ENCODE measurements at places on chromosomes 7 and 10.

GRCh38 chr10:99326871-99327270, 2.3 kb upstream of the CNNM1 start:
- DNase-seq = no peak

GRCh38 chr7:19116121-19117090, 1.0 kb downstream of the TWIST1 start:
- DNase-seq = peak; percentile 14

GRCh38 chr10:127500127-127500526, 49.0 kb upstream of the NPS start:
- DNase-seq = no peak

- DNase-seq = no peak
Observed at GRCh38 chr7:108037741-108038140, 34.8 kb upstream of the LAMB1 start.

- DNase-seq = no peak
Observed at GRCh38 chr7:43554423-43554822, 28.5 kb upstream of the STK17A start.

- no peak for DNase-seq
Observed at GRCh38 chr7:152596824-152597223, 79.1 kb downstream of the XRCC2 start.

DNA sequence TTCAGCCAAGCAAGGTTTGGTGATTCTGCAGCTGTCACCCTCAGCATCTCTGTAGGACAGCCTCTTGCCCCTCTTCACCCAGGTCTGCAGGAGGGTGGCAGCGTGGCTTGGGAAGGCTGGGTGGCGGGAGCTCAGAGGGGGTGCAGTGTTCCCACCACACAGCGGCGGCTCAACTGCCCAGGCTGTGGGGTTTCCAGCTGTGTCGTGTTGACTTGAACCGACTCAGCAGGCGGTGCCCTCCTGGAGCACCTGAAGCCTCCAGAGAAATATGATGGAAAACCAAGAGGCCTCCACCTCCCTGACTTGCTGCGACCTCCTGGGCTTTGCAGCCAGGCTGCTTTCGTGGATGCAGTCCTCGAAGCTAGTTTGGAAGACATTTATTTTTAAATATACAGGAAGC, 68.0 kb upstream of the KLF6 start:
- no peak for DNase-seq

DNA sequence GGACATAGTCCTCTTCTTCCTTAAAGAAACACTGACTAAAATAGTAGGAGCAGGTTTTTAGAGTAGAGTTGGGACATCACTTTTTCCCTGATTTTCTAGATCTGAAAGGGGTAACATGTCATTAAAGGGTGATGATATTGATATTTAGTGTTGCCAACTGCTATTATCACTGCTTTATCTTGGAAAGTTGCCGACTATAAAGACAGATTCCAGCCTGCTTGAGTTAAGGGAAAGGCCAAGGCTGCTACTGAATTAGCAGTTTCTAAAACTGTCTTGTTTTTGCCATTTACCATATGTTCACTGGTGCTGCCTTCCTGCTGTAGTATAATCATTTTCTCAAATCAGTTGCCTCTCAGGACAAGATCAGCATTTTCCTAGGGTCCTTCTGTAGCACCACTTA, 29.7 kb downstream of the AP3M1 start:
- no peak for DNase-seq

DNA sequence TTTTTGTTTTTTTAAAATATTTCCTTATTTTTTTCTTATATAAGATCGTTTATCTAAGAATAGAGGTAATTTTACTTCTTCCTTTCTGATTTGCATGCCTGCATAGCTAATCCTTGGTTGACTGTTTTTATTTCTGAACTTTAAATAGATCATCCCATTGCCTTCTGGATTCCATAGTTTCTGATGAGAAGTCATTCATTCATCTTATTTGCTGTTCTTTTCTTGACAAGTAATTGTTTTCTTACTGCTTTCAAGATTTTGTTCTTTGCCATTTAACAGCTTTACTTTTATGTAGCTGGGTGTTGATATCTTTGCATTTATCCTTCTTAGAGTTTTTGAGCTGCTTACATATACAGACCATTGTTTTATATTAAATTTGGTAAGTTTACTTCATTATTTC, 437.9 kb downstream of the SDK1 start:
- DNase-seq = no peak
